CD8-positive, alpha-beta memory T cell (primary cell): ENCODE measurements at places on chromosomes 13 and 19.
A peak's percentile ranks its signal among the peaks of the same experiment; 100 is the strongest.

- DNase-seq: no peak
Observed at GRCh38 chr19:11457115-11457514, 21.7 kb downstream of the PRKCSH start.

GRCh38 chr13:82688400-82688994, 1193.8 kb downstream of the SLITRK1 start:
- no peak for DNase-seq

DNA sequence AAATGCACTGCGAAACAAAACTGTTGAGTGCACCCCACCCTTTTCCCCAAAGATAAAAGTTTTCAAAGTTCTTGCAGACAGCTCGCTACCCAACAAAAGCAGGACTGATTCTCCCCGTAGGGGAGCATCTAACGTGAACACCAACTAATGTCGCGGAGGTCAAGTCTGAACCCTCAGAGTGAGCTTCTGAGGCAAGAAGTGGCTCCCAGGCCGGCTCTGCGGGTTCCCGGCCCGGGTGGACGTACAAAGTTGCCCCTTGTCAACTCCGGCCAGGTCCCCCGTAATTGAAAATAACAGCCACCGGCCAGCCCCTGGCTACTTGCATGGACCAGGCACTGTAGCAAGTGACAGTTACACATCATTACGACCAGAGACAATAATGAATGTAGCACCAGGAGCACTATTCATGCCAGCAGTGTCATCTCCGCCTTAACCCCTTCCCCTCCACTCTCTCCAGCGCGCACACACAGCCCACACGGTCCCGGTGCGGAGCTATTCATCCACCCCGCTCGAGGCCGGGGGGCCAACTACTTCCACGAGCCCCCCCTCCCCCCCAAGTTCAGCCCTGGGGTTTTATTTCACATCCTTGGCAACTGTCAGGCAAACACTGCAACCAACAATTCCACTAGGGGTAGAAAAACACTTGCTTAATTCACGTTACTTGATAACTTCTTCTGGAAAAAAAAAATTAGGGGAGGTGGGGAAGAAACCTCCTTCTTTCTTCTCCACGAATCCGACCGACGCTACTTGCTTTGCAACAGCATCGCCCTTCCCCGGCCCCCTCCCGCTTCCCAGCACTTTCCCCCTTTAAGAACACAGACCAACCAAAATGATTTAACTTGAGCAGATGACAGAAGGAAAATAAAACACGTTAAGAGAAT, 1.2 kb downstream of the KLF12 start:
- peak; percentile 55 for DNase-seq

- DNase-seq: peak; percentile 55
Observed at GRCh38 chr19:56252699-56253422, 19.7 kb upstream of the EDDM13 start.

DNA sequence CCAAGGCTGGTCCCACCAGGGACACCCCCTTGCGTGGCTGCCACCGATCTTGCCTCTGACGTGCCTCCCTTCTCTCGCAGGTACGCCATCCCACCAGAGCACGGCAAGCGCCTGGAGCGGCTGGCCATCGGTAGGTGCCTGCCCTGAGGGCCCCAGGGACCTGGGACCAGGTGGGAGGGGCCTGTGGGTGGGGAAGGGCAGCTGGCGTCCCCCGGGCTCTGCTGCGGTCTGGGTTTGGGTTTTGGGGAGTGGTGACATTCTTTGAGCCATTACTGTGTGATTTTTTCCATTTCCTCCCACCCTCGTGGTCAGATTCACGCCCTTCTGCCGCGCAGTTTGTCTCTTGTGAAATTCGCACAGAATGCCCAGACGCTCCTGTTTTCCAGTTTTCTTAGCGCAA, 102.0 kb downstream of the KDM4B start:
- no peak for DNase-seq

DNA sequence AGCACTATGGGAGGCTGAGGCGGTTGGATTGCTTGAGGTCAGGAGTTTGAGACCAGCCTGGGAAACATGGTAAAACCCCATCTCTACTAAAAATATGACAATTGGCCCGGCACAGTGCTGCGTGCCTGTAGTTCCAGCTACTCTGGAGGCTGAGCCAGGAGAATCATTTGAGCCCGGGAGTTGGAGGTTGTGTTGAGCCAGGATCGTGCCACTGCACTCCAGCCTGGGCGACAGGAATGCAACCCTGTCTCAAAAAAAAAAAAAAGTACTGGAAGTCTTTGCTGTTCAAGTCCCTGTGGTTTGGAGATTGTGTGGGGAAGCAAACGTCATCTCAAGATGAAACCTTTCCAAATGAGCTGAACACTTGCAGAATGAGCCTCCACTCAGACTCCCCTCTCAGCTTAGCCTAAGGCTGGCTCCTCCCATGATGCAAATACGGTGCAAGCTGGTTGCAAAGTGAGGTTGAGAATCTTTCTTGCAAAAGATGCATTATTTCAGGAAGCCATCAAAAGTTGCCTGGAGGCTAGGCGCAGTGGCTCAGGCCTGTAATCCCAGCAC, 46.2 kb downstream of the MYO9B start:
- no peak for DNase-seq

GRCh38 chr13:39770221-39771090, 115.0 kb downstream of the COG6 start:
- no peak for DNase-seq

DNA sequence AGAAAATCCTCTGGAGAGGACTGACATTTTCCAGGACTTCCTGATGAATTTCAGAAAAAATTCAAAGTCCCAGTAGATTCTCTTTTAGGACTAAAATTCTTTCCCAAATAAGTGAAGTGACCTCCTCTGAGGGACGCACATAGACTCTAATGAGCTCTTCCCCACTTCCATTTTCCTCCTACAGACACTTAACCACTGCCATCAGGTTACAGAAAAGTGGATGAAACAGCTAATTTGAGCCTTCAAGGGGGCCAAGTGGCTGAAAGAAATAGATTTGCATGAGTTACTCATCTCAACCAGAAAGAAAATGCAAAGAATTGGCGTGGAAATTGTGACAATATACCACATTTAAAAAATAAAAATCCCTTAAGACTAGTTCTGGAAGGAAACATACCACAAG, 185.3 kb upstream of the EDNRB start:
- DNase-seq: no peak

- no peak for DNase-seq
Observed at GRCh38 chr13:112819111-112819510, 129.3 kb downstream of the ATP11A start.

DNA sequence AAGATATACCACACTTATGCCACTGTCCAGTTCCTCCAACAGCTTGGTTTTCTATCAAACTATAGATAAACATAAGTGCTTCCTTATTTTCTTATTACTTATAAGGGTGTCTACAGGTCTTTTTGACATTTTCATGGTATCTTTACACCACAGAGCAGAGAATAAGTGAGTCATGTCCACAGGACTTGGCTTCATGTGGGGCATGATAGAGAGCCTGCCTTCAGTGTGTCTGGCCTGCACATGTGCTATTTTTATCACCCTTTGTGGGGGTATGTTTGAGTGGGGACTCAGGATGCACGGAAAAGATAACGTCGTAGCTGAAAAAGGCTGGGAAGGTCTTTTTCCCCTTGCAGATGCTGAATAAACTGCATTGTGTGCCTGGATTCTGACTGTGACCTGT, 8.1 kb upstream of the STOML3 start:
- no peak for DNase-seq

DNA sequence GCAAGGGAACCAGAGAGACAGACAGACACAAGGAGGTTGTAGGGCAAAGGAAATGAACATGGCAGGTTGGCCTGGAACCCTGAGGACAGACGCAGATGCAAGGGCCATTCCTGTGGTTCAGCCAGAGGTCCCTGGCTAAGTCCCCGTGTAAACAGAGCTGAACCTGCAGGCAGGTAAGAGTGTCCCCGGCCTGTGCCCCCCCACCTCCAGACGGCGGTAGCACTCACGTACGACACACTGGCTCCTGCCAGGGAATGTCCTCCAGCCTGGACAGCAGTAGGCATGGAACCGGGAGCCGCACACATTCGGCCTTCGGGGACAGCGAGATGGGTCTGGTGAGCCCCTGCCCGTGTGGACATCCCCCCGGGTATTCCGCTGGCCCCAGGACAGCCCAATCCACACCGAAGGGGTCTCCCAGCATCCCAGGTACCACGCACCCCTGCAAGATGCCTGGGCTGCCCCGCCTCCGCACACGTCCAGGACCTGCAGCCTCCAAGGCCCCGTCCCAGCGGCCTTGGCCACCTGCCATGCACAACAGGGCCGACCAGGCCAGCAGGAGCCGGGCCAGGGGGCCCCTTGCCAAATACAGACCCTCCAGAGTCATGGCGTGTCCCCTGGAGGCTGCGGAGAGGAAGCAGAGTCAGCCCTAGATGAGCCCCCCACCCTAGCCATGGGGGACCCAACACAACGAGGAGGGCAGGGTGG, 2.4 kb downstream of the FBN3 start:
- no peak for DNase-seq
